ENCODE measurements at places on chromosomes 13 and 19.

DNA sequence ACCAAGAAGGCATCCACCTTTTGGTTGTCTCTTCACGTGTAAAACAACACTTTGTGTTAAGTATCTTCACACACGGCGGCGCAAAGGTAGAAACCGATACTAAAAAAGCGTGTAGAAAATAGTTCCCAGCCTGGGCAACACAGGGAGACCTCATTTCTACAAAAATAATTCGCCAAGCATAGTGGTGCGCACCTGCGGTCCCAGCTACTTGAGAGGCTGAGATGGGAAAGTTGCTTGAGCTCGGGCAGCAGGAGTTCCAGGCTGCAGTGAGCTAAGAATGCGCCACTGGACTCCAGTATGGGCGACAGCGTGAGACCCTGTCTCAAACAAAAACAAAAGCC is 573 bp upstream of the ERCC5 start:
- no peak for DNase-seq

DNA sequence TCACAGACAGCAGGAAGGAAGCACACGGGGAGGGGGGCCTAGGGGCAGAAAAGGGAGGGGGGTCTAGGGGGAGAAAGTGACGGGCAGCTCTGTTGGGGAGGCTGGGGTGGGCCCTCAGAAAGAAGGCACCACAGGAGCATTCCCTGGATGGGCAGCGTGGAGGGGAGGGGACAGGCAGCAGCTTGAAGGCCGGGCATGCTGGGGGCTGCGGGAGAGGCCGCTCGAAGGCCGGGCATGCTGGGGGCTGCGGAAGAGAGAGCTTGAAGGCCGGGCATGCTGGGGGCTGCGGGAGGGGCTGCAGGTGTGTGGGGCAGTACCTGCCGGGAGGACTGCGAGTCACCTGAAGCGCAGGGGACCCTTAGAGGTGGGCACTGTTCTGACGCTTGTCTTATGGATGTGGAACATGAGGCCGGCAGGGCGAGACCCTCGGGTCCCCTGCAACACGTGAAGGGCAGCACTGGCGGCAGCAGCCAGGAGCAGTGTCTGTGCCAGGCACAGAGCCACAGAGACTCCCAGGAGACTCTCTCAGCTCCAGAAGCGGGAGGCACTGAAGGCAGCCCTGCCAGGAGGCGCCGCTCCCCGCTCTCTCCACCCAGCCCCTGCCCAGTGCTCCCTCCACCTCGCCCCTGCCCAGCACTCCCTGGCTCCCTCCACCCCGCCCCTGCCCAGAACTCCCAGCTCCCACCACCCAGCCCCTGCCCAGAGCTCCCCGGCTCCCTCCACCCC is 13.3 kb downstream of the ZNF787 start:
- no peak for DNase-seq

- no peak for DNase-seq
These were observed 16.5 kb downstream of the RXFP2 start for GRCh38 chr13:31755803-31756212.

GRCh38 chr19:18128044-18128443 is 24.9 kb upstream of the PIK3R2 start:
- DNase-seq = no peak
